ENCODE measurements at places on chromosomes 6 and 20.

DNA sequence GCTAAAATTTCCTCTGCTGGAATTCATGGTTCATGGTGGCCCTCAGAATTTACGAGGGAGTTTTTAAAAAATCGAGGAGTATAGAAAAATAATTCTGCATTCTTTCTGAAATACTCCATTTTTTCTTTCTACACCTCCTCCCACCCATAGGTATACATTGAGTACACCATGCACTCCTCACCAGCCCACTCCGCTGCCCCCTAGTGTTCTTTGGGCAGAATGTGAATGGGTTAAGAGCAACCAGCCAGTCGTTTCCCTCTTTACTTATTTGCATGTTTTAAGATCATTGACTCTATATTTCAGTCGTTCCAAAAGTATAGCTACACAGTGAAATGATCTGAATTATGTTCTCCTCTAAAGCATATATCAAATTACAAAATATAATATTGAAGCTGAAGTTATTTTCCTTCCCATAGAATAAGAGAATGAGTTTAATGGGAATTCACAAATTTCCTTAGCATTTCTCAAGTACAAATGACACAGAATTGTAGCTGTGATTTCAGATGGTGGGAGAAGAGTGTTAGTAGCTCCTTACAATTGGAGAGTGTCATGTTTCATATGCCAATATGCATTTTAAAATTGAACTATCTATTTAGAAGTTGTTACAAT is 977.7 kb upstream of the SLC35B3 start:
- no peak for DNase-seq

DNA sequence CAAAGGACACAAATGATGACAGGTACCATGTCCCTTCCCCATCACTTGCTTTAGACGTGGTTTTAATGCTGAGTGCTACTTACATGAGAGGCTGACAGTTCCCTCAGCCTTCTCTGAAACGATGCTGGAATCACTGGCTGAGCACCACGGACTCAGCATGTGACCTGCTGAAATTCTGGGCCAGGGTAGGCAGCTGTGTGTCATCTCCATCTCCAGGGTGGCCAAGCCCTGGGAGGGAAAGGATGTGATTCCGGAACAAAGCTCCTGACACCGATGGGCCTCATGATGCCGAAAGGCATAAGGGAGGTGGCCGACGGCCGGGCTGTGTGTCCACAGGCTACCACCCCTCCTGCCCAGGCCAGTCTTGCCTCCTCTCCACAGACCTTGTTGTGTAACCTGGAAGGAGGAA is 184.3 kb upstream of the CST7 start:
- no peak for DNase-seq

DNA sequence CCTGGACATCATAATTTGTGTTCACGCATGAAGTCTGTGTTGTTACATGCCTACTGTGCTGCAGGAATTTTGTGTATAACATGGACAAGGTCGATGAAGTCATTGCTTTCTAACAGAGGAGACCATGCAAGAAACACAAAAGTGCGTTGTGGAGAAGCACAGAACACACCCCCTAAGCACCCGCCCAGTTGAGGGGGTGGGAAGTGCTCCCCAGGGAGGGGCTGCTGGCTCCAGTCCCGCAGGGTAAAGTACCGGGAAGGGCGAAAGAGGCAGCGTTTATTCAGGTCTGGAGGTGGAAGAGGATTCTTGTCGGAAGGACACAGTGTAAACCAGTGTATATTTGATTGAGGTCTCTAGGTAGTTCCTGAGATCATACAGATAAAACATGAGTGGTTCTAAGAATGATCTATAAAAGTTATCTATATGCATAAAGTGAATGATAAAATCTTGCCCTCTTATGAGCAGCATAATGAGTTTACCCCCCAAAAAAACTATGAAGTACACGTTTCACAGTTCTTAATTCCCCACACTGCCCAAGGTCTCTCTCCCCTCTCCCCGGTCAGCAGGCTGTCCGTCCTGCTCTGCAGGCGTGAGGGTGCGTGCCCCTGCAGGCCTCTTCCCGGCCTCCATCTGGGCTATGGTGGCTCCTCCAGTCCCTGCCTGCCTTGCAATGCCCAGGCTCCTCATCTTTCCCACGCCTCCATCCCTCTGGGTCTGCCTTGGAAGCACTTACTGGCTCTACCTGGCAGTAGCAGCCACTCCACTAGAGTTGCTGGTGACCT is 159.7 kb downstream of the THBS2 start:
- DNase-seq, result no peak

GRCh38 chr20:44938637-44939036 is 21.6 kb downstream of the TOMM34 start:
- DNase-seq, result no peak

- DNase-seq, result no peak
Observed at GRCh38 chr20:59320854-59321647, 20.6 kb downstream of the EDN3 start.

DNA sequence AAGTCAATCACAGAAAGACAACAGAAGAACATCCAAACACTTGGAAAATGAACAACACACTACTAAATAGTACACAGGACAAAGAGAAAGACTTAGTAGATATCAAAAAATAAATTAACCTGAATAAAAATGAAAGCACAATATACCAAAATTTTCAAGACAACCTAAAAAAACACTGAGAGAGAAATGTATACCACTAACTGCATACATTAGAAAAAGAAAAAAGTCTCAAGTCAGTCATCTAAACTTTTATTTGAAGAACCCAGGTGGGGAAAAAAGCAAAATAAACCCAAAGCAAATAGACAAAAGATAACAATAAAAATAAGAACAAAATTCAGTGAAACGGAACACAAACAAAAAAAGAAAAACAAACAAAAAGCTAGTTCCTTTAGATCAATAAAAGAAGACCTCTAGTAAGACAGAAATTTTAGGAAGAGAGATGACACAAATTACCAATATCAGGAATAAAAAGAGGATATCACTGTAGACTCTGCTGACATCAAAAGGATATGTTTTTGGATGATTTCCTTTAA is 172.8 kb downstream of the TRIM27 start:
- no peak for DNase-seq

DNA sequence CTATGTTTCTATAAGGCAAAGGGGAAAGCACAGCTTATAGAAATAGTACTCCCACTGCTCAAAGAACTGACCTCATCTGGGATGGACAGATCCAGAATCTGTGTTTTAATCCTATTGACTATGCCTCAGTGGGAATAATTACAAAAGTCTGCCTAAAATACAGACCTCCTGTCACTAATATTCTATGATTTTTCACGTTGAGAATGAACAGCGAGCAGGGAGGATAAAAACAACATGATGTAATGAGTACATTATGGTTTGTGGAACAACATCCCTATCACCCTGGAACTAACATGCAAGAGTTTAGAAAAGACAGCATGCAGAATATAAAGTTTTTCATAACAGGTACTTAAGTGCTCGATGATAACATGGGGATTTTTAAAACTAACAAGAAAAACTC is 53.9 kb downstream of the EPHA7 start:
- DNase-seq, result no peak

DNA sequence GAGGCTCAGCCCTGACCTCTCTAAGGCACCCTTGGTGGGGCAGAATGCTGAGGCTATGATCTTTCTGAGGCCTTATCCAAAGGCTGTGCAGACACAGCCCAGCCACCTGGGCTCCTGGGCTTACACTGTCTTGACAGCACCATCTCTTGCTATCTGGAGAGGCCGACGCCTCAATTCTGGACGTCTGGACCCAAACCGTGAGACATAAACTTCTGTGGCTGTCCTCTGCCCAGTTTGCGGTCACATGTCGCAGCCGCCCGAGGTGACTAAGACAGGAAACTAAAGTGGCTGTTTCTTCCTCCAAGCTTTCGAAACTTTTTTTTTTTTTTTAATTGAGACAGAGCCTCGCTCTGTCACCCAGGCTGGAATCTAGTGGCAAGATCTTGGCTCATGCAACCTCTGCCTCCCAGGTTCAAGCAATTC is 49.3 kb downstream of the PRR18 start:
- DNase-seq, result peak; percentile 53

DNA sequence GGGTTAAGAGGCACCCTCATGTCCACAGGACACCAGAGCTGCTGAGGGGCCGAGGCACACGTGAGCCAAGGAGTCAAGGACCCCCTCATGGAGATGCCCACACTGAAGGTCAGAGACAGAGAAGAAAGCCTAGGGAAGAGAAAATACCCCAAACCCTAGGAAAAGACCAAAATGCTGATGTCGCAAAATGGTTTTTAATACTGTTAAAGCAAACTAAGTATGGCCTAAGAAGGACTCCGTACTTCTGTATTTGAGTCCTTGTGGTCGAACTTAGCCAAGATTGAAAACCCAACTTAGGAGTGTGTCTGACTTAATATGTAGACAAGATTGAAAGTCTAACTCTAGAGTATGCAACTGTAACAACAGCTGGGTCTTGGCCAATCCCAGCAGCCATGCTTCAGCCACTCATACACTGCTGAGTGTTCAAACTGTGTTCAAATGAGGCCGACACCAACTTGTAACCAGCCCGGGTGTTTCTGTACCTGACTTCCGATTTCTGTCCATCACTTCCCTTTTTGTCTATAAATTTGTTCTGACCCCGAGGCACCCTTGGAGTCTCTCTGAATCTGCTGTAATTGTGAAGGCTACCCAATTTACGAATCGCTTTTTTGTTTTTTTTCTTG is 92.6 kb upstream of the AGPAT4 start:
- DNase-seq, result no peak

DNA sequence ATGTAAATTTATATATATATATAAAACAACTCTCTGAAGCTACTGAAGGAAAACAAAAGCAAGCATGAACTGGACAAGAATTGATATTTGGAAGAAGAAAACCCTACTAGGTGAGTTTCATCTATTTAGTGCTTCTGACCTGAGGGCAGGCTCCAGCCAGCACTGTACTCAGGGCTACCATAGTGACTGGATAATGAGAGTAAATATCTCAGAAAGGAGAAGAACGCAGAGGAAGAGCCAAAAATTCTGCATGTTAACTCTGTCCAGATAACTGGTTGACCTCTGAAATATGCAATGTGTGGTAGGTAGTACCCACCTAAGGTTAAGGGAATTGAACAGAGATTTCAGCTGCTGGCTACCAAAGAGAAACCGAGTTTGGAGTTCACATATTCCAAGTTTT is 41.4 kb upstream of the CCN2 start:
- no peak for DNase-seq

- no peak for DNase-seq
Observed at GRCh38 chr20:19695081-19695480, 63.0 kb upstream of the RIN2 start.

- DNase-seq, result no peak
Observed at GRCh38 chr6:66556936-66557335, 849.9 kb upstream of the EYS start.

GRCh38 chr20:60254901-60255411 is 296.7 kb downstream of the CDH26 start:
- no peak for DNase-seq

- no peak for DNase-seq
Observed at GRCh38 chr20:47265984-47266383, 90.5 kb downstream of the ZMYND8 start.

DNA sequence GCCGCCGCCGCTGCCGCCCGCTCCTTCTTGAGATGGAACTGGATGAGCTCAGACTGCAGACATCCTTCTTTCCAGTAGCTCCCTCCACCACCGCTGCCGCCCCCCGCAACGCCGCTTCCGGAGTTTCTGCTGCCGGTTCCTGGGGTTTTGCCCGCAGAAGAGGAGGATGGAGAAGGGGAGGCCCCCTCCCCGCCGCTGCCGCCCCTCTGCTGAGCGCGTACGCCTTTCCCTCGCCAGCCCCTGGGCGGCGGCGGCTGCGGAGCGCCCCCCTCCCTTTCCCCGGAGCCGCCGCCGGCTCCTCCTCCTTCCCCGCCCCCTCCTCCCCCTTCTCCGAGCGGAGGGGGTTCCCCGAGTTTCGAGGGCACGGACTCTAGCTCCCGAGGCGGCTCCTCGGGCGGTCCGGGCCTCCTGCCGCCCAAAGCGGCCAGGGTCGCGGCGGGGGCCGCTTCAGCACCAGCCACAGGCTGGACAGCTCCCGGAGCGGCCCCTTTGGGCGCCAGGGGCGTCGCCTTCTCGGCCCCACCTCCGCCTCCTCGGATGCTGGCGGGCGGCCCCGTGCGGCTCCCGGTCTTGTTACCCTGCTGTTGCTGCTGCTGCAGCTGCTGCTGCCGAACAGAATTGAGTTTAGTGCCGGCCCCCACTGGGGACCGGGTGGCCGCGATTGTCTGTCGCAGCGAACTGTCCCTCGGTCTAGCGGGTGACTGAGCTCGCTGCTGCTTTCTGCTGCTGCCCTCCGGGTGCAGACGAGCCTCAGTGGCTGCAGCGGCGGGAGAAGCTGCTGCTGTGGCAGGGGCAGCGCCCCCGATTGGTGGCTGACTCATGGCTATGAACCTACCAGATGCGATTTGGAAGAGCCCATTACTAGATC is 3.1 kb downstream of the MTCL3 start:
- peak; percentile 57 for DNase-seq

GRCh38 chr20:19885939-19886660 is 128.0 kb downstream of the RIN2 start:
- no peak for DNase-seq

DNA sequence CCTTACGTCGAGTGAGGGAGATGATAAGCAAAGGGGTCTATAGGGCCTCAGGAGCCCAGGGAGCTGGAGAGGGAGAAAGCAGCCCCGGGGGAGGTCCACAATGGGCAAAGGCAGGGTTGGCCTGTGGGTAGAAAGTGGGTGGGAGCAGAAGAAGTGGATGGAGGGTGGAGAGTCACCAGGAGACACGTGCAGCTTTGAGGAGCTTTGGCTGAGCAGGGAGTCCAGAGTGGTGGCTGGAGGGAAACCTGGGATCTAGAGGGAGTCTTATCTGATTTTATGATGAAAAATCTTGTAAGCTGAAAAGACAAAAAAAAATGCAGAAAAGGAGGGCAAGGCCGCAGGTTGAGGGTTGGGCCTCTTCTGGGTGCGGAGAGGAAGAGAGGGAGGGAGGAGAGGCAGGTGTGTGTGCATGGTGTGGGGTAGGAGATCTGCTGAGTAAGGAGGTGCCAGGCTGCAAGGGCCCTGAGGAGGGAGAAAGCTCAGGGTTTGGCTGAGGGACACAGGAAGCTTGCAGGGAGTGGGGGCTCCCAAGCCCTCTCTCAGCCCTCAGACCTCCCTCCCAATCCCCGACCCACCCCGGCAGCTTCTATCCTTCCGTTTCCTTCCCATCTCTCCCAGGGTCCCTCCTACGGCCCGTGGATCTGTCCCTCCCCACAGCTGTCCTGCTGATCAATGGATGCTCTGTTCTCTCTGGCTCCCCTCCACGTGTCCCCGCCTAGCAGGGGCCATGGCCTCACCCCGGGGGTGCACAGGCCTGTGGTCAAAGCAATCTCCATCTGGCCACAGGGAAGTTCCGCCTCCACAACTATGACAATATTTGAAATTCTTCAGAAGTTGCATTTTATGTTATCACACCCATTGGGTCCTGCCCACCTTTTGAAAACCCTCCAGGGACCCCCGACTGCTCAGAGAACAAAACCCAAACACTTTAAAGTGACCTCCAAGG is 17.1 kb upstream of the BPI start:
- no peak for DNase-seq

DNA sequence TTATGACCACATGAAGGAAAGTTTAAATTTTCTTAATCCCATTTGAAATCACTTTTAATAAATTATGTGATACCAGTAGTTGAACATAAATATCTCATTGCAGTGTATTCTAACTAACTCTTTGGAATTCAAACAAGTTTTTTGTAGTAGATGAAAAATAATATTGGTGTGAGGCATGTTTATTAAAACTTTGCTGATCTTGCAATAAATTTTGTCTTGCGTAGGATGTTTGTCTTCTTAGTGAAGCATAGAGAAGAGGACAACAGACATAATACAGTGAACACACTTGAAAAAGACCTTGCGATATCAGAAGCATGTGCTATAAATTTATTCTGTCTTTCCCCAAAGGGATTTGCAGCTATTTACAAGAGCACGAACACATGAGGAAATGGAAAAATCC is 140.7 kb downstream of the HTR1B start:
- no peak for DNase-seq
